ENCODE measurements at places on chromosomes 16 and 17.

DNA sequence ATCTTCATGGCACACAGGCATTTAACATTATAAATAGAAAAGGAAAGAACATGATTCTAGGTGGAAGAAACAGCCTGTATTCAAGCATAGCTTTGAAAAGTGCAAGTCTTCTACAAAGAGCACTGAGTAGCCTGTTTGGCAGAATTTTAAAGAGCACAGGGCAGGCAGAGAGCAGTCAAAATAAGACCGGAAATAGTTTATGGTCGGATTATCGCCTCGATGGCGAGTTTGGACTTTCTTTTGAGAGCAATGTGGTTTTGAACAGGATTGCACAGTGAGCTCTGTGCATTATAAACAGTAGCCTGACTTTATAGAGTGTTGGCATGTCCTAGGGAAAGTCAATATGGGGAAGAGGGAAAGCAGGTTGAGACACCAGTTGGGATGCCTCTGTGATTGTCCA is 6.2 kb upstream of the TMEM100 start:
- DNase-seq: no peak

DNA sequence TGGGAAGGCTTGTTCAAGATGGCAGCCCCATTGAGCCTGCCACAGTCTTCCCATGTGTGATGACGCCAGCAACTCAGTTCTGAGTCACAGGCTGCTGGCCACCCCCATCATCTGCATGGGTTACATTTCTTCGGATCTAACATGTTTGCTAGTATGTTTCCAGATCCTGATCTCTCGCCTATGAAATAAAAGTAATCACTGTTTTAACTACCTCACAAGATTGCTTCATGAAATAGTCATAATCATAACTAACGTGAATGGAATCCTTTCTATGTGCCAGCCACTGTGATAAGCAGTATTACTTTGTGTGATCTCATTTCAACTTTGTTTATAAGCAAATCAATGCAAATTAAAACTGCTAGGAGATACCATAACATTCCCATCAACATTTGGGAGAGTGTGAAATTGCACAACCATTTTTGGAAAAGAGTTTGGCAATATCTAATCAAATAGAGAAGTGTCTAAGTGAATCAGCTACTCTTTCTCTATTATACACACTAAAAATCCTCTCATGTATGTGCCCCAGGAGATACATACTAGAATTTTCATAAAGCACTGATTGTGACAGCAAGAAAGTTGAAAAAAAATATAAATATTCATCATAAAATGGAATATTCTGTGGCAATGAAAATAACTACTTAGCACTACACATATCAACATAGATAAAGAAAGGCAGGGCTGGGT is 300.2 kb upstream of the IRX5 start:
- no peak for DNase-seq

DNA sequence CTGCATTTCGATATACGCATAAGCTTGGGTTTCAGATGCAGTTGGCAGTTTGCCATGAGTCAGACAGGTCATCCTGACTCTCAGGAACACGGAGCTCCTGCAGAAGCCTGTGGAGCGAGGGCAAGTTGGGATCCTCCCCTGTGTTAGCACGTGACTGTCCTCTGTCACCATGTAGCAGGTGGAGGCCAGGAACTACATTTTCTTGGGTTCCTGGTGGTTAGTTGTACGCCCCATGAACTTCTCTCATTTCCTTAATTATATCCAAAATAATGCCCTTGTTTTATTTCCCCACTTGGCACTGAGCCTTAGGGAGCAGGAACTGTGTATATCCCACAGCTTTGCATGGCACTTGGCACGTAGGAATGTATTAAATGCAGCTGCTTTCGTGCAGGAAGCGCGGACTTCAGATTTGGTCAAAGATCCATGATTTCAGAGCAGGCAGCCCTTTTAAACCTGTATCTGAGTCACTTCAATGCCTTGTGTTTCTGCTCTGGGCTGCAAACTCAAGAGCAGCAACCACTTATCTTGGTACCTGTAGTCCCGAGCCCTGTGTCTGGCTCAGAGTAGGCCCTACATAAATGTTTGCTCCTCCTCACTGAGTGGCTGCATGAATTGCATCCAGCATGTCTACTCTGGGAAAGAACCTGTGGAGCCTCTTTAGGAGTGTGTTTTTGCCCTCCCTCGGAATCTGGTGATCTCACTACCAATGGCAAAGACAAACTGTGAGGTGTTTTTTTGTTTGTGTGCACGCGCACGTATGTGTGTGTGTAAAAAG is 428.4 kb downstream of the MAF start:
- DNase-seq: no peak

GRCh38 chr17:30599428-30600059 is 122.3 kb downstream of the GOSR1 start:
- no peak for DNase-seq

Measured in stimulated activated CD8-positive, alpha-beta memory T cell treated with anti-CD3 and anti-CD28 coated beads, Interleukin-15, amount 100 ng/mL, for 4 hours (primary cell).